Stimulated activated CD4-positive, alpha-beta T cell treated with anti-CD3 and anti-CD28 coated beads, Interleukin-4, amount 100 ng/mL, for 24 hours (primary cell): ENCODE measurements at places on chromosomes 1 and 21.

DNA sequence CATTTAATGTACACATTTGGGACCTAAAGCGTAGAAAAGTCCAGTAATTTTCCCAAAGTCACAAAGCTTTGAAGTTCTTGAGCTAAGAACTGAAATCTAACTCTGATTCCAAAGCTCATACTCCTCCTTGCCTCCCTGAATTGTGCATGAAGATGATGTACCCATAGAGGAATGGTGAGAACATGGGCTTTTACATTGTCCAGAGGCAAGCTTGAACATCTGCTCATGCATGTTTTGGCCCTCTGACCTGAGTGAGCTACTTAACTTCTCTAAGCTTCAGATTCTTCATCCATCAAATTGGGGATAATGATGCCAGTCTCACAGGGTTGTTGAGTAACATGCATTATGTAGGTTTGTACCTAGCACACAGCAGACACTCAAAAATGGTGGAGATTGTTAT is 258.4 kb upstream of the HOOK1 start:
- no peak for DNase-seq

- DNase-seq = no peak
These were observed 321.0 kb downstream of the PLPP3 start for GRCh38 chr1:56258371-56258770.

DNA sequence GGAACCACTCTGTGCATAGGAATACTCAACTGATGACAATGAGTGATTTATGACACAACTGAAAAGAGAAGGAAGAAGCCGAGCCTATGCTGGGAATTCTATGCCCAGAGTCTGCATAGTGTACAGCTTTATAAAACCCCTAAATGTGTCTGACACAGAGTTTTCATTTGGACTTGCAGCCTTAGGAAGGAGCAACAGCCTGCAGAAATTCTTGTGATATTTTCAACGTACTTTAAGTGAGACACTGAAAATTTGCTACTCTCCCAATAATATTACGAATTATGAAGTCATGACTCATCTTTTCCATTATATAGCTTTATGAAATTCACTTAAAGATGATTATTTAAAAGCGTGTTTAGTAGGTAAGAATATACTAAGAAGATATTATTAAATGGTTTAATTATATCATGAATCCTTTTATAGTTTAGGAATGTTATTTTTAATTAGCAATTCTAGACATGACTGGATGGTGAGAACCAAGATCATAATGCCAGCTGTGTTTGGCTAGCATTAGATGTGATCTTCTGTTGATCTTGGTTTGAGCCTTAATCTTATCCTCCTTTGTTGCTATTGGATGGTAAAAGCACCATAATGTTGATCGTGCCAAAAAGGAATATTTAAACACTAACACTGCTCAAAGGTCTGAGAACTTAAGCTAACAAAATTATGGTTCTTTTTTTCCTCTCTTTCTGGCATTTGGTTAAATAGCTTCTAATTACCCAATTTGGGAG is 785.1 kb upstream of the ADGRL4 start:
- no peak for DNase-seq

DNA sequence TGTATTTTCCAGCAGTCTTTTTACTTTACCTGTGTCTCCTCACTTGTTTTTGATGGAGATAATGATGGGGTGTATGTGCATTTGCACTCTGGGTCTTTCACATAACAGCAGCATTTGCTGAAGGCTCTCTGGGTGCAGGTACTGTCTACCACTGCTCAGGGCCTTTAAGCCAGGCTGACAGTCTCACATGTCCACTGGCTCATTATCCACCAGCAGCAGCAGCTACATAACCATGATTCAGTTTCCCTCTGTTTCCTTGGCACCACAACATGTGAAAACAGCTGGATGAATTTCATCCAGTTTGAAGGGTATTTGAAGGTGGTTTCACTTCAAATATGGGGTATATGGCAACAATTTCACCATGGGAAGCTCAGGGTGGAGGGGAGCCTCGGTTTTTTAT is 41.2 kb upstream of the ROR1 start:
- no peak for DNase-seq
